ENCODE measurements at places on chromosomes 4 and X.

GRCh38 chr4:8000721-8001491 lies 61.2 kb upstream of the AFAP1 start:
- no peak for DNase-seq

- DNase-seq = no peak
Observed at GRCh38 chr4:125741825-125742452, 427.2 kb downstream of the FAT4 start.

- DNase-seq = no peak
Observed at GRCh38 chrX:356385-357034, 30.2 kb downstream of the PPP2R3B start.

GRCh38 chrX:153372949-153373348 lies 28.2 kb downstream of the PNMA6E start:
- no peak for DNase-seq

GRCh38 chrX:151030845-151031244 lies 47.7 kb downstream of the HMGB3 start:
- DNase-seq = no peak

GRCh38 chr4:168908851-168909273 lies 101.2 kb downstream of the CBR4 start:
- DNase-seq = no peak

DNA sequence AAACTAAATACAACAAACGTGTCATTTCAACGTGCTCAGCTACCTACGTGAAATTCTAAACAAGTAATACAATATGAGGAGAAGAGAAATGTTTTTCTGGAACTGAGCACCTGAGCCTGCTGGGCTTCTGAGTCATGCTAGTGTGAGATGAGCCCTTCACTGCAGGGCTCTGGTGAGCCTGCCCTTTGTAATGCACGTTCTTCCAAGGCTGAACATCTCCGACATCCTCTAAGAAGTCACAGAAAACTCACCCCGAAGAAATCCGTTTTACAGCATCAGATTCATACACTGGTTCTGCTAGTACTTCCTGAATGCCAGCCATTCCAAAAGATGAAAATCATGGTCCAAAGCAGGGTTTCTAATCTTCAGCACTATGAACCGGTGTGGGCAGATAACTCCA lies 157.1 kb downstream of the AMELX start:
- DNase-seq = no peak

GRCh38 chrX:78314561-78314960 lies 12.8 kb downstream of the CYSLTR1 start:
- DNase-seq = no peak

DNA sequence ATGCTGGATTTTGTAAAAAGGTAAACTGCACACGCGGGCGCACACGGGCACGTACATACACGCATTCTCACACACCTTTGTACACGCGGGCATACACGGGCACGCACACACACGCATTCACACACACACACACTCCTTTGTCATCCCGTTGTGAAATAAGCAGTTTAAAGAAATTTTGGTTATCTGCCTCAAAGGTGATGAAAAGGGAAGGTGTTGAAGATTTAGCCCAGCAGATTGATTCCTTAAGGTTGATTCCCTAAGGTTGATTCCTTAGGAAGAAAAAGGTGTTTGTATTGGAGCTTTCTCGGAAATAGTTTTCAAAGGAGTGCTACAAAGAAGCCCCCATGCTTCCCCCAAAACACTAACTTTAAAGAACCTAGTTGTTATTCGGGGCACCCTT lies 693 bp downstream of the ATP10D start:
- no peak for DNase-seq

- no peak for DNase-seq
Observed at GRCh38 chrX:3136161-3136961, 95.1 kb downstream of the ARSF start.

- DNase-seq = no peak
Observed at GRCh38 chr4:112975567-112976355, 73.7 kb upstream of the ANK2 start.

GRCh38 chrX:115592997-115593734 lies 32.2 kb downstream of the PLS3 start:
- no peak for DNase-seq

GRCh38 chrX:133482056-133482952 lies 67.0 kb upstream of the GPC4 start:
- DNase-seq = no peak

GRCh38 chrX:9434051-9434550 lies 30.8 kb upstream of the TBL1X start:
- no peak for DNase-seq

DNA sequence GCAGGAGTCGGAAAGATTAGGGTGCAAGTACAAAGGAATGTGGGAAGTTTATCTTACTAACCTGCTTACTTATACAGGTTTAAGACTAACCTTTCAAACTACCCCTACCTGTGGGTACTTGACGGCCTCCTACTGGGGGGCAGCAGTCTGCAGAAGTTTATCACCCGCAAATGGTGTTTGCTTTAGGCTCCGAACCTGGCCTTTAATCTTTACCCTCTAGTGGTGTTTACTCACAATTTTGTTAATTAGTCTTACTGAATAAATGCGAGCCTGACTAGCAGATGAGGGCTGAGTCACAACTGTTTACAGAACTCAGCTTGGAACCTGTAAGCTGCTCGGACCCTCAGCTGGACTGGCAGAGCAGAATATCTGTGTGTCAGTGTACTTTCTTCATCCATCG lies 204.2 kb upstream of the GPRIN3 start:
- no peak for DNase-seq

DNA sequence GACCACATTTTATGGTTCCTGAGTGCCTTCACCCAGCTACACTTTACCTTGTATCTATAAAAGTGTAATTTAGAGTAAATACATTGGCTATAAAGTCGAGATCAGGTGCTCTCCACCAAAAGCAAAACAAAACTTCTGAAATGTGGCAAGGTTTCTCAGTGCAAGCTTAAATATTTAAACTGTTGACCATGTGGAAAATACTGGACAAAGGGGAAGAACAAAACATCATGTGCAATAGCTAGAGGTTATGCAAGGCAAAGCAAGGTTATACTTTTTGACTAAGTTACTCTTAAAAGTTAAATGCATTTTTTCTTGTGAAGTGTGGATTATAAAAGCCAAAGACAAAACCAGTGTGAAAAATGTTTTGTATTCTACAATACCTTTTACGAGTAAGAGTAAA lies 55.9 kb downstream of the UGT2A2 start:
- DNase-seq = no peak

- no peak for DNase-seq
Observed at GRCh38 chrX:101009090-101009489, 39.6 kb downstream of the ARL13A start.

GRCh38 chrX:139203651-139204570 lies 326.6 kb upstream of the F9 start:
- no peak for DNase-seq

GRCh38 chr4:102647117-102647516 lies 113.7 kb downstream of the MANBA start:
- DNase-seq = no peak

GRCh38 chrX:70174754-70175153 lies 2.5 kb upstream of the DGAT2L6 start:
- DNase-seq = no peak

All from GM12864 (cell line).